Transverse colon (tissue), 4 donors: ENCODE measurements at places on chromosomes 13 and 19.

GRCh38 chr13:19960653-19960976 lies 2.1 kb downstream of the ZMYM2 start:
- DNase-seq, result no peak

GRCh38 chr13:19910336-19911072 lies 47.1 kb upstream of the ZMYM5 start:
- DNase-seq, result peak; percentile 54

- no peak for DNase-seq
Observed at GRCh38 chr19:47509170-47509847, 5.6 kb downstream of the NAPA start.

- no peak for DNase-seq
Observed at GRCh38 chr19:42544146-42544545, 15.9 kb upstream of the CEACAM1 start.

DNA sequence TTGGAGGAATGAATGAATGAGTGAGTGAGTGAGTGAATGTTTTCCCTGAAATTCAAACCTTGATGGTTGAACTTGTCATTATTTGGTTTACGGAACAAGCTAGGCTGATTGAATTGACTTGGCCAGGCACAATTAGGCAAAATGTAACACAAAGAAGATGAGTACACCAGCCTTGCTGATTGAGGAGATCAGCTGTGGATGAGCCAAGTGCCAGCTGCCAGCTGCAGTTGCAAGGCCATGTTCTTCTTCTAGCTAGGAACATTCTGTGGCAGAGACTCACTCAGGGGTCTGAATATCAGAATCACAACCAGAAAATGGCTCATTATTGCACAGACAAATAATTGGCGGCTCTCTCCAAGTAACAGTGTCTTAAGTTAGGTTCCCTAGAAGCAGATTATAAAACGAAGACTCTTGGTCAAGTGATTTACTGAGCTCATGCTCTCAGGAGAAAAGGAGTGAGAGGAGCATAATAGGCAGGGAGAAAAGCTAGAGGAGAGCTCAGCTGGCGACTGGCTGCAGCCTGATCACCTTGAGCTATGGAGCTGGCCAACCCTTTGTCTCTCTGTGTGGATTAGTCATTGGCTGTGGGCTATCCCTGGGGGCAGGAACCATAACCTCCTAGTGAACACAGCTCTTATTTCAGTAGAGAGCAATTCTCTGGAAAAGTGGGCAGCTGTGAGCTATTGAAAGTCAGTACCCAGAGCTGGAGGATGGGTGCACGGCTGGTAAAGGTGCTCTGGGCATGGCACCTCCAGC lies 225.3 kb upstream of the SERP2 start:
- DNase-seq, result no peak

DNA sequence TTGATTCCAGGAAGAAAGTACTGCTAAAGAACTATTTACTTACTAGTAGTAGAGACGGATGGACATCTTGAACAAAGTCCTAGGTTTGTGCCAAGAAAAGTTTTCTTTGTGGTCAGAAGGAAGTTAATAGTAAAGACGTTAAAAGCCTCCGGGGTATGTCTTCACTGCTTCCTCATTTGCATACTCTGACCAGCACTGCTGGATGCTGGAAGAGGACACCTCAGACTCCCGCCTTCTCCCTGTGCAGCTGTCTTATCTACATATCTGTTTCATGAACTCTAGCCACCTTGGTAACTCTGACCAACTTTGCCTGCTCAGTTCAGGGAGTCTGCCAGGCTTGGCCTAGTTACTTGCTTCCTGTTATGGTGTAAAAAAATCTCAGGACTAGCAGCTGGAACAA lies 1109.1 kb upstream of the MIR17HG start:
- DNase-seq, result no peak
